HCT116 (cell line): ENCODE measurements at places on chromosomes 16 and 17. TPM values are rescaled to one million over a fixed set of nuclear protein-coding genes. Genes with fewer than 3 reads are reported as not detected.

DNA sequence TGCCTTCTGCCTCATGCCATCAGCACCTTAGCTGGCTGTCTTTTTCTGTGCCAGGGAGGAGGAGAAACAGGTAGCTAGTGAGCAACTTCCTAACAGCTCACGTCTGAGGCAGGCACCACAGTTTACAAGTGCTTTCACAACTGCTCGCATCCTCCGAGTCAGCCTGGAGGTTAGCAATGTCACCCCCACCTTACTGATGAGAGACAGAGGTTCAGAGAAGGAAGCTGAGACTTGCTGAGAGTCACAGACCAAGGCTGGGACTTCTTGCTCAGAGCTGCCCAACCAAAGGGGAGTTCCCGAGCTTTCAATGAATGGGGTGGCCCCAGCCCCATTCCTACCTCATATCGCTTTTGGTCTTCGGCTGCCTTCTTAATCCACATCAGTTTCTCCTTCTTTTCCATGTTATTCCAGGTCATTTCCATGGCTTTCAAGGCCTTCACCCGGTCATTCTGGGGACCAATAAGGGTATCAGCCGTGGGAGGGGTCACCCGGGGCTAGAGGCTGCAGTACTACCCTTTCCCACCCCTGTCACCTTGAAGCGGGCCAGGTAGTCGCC, 9.6 kb downstream of the UBTF start:
- H3K27ac ChIP-seq = peak overlapping the region; percentile 42
- peaks cover 56% of the 10 kb centered on the region for H3K4me1 ChIP-seq
- no peak overlapping the region for H3K4me3 ChIP-seq
- DNase-seq = no peak

The LYRM9 gene
- total RNA-seq = 4.8 TPM

GRCh38 chr17:1498869-1499268, 6.4 kb upstream of the MYO1C start:
- no peaks in the 10 kb centered on the region for H3K27me3 ChIP-seq
- H3K4me3 ChIP-seq = no peak overlapping the region
- no peak for DNase-seq
- no peaks in the 10 kb centered on the region for H3K36me3 ChIP-seq
- no peak overlapping the region for H3K27ac ChIP-seq

DNA sequence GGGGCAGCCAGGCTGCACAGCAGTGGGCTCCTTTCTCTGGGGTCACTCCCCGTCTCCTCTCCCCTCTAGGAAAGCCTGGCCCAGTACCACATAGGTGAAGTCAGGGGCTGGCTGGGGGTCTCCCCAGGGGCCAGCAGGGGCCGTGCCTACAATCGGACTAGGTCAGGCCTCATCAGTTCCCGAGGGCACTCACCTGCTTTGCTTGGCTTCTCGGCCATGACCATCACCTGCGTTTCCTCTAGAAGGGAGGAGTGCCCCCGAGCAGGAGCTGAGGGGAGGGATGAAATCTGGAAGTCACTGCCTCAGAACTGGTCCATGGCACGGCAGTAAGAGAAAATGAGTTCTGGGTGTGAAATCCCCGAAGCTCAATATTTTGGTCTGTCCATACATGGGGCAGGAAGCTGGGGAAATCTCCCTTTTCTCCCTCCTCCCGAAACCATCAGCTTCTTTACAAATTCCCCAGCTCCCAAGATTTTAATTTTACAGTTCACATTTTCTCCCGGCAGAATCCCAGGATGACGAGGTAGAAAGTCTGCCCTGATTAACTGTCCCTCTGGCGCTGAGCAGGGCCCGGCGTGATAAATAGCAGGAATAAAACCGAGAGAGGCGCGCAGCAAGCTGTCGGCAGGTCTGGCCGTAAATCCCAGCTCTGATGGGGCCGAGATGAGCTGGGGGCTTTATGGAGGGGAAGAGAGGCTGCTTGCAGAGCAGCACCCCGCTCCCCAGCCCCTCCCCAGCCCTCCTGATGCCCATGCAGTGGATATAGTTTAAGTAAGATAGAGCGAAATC, 172.1 kb downstream of the RBFOX3 start:
- H3K36me3 ChIP-seq = no peaks in the 10 kb centered on the region
- no peak overlapping the region for H3K27ac ChIP-seq
- no peak for DNase-seq
- peaks cover 2% of the 10 kb centered on the region; the same call in 1 of the 2 replicates for H3K4me1 ChIP-seq
- peaks cover 18% of the 10 kb centered on the region; the same call in 1 of the 2 replicates for H3K27me3 ChIP-seq
- no peak overlapping the region for H3K4me3 ChIP-seq
